Neural progenitor cell (in vitro differentiated cells): ENCODE measurements at places on chromosomes 16 and 17. TPM values are rescaled to one million over a fixed set of nuclear protein-coding genes. Genes with fewer than 3 reads are reported as not detected.

DNA sequence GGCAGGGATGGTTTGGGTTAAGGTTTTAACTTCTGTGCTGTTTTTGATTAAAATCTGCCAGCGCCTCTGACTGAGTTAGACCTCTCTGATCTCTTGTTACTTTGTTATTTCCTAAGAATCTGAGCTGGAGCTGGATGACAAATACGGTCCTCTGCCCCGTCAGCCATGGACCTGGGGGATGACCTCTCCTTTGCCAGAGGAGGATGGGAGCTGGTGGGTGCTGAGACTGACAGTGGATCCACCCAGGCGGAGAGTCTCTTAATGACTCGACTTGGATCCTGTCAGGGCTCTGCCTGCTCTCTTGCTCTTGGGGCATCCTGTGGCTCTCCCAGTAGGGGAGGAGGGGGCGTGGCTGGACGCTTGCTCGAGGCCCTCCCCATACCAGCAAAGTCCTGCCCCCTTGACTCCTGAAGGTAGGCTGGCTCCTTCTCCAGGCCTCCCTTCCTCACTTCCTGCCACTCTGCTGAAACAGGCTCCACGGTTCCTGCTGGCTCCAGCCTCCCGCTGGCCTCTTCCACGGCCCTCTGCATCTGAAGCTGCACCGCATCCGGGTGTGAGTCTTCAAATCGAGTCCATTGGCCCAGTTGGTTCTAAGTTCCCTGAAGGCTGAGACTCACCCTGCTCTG lies 24.8 kb upstream of the MAP3K14 start:
- DNase-seq: peak; percentile 74
- no peaks in the 10 kb centered on the region for H3K36me3 ChIP-seq
- H3K27ac ChIP-seq: no peak overlapping the region
- no peaks in the 10 kb centered on the region for H3K27me3 ChIP-seq
- peaks cover 9% of the 10 kb centered on the region for H3K4me1 ChIP-seq

The FOXN1 gene
- total RNA-seq: not detected in 2 replicates

The NOG gene
- 0.34 and 2.4 TPM in 2 replicates for total RNA-seq

GRCh38 chr17:73031472-73031871 lies 61.0 kb downstream of the SLC39A11 start:
- no peaks in the 10 kb centered on the region for H3K36me3 ChIP-seq
- no peak overlapping the region for H3K27ac ChIP-seq
- no peak for DNase-seq
- no peak overlapping the region for H3K4me3 ChIP-seq

- DNase-seq: no peak
- no peak overlapping the region for H3K27ac ChIP-seq
- H3K4me3 ChIP-seq: no peak overlapping the region
- H3K36me3 ChIP-seq: no peaks in the 10 kb centered on the region
- peaks cover 8% of the 10 kb centered on the region for H3K27me3 ChIP-seq
Observed at GRCh38 chr17:52140601-52141000, 17.9 kb downstream of the CA10 start.

- no peak overlapping the region for H3K27ac ChIP-seq
- H3K4me1 ChIP-seq: peaks cover 8% of the 10 kb centered on the region
- no peak overlapping the region for H3K4me3 ChIP-seq
- H3K27me3 ChIP-seq: no peaks in the 10 kb centered on the region
Observed at GRCh38 chr17:73753751-73754496, 109.7 kb upstream of the SDK2 start.

- DNase-seq: peak; percentile 8
- no peak overlapping the region for H3K27ac ChIP-seq
- H3K36me3 ChIP-seq: no peaks in the 10 kb centered on the region
- H3K27me3 ChIP-seq: peaks cover 4% of the 10 kb centered on the region
- H3K4me1 ChIP-seq: peaks cover 5% of the 10 kb centered on the region
Observed at GRCh38 chr16:66786551-66786950, 14.8 kb downstream of the TERB1 start.

DNA sequence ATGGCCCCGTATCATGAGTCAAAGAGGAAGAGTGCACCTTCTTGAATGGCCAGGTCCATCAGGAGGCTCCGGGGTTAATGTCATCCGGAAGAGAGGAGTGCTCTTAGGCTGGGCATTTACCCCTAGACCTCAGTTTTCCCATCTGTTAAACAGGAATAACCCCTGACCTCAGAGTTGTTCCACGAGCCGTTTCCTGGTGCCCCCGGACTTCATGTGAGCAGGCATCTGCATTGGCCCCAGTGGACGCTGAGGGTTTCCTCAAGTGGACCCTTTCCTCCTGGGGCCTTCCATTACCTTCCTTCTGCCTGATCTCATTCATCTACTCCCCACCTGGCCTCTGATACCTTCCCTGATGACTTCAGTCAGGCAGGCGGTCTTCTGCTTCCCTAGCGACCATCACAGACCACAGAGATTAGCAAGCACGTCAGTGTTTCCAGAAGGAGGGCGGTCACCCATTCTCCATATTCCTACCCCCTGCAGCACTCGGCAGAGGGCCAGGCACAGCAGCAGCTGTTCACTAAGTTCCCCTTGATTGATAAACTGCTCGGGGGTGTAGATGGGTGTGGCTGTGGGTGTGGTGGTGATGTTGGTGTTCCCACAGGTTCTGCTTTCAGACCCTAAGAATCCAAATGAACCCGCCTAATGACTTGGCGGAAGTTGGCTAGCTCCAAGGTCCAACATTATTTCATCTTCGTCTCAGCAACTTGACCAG lies 346.6 kb upstream of the TNRC6C start:
- no peak for DNase-seq
- H3K27me3 ChIP-seq: no peaks in the 10 kb centered on the region
- no peak overlapping the region for H3K27ac ChIP-seq
- no peaks in the 10 kb centered on the region for H3K4me1 ChIP-seq
- H3K4me3 ChIP-seq: no peak overlapping the region

GRCh38 chr16:85565801-85566526 lies 47.2 kb upstream of the GSE1 start:
- no peak for DNase-seq
- peak overlapping the region; percentile 4 for H3K4me3 ChIP-seq

DNA sequence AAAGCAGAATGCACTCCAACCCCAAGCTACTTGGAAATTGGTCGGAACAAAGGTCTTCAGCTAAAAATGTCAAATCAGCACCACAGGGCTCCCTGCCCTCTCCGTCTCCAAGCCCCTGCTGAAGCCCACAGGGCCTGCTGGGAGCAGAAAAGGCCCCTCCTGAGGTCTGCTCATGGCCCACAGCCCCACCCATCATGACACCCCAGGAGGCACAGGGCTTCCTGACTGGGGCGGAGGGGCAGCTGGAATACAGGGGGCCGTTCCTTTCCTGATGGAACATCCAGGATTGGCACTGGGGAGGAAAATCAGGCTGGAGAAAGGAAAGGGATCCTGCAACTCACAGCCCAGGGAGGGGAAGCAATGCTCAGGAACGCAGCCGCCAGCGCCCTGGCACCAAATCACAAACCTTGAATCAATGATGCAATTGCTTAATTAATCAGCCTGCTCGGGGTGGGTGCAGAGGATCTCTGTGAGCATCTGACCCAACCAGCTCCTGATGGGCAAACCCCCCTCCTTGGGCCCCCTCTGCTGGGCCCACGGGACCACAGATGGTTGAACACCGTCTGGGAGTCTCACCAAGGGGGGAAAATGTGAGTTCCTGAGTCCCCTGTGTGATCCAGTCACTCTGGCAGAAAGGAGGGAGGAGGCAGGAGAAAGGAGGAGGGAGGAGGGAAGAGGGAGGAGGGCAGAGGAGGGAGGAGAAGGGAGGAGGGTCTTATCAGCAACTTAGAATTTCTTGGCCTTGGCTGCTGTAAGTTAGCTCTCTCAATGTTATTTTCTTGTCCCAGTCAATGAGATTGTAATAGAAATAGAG lies 155.5 kb downstream of the ZNF423 start:
- H3K27ac ChIP-seq: peak overlapping the region; percentile 94
- H3K36me3 ChIP-seq: no peaks in the 10 kb centered on the region
- peaks cover 90% of the 10 kb centered on the region for H3K4me1 ChIP-seq
- H3K27me3 ChIP-seq: no peaks in the 10 kb centered on the region
- DNase-seq: peak; percentile 64

GRCh38 chr17:80393961-80394360 lies 21.0 kb upstream of the ENDOV start:
- no peak for DNase-seq
- H3K4me1 ChIP-seq: peaks cover 15% of the 10 kb centered on the region
- H3K27me3 ChIP-seq: no peaks in the 10 kb centered on the region
- no peak overlapping the region for H3K27ac ChIP-seq

The RCVRN gene
- total RNA-seq: not detected in 2 replicates

The HAP1 gene
- 0.45 and 1.7 TPM in 2 replicates for total RNA-seq

DNA sequence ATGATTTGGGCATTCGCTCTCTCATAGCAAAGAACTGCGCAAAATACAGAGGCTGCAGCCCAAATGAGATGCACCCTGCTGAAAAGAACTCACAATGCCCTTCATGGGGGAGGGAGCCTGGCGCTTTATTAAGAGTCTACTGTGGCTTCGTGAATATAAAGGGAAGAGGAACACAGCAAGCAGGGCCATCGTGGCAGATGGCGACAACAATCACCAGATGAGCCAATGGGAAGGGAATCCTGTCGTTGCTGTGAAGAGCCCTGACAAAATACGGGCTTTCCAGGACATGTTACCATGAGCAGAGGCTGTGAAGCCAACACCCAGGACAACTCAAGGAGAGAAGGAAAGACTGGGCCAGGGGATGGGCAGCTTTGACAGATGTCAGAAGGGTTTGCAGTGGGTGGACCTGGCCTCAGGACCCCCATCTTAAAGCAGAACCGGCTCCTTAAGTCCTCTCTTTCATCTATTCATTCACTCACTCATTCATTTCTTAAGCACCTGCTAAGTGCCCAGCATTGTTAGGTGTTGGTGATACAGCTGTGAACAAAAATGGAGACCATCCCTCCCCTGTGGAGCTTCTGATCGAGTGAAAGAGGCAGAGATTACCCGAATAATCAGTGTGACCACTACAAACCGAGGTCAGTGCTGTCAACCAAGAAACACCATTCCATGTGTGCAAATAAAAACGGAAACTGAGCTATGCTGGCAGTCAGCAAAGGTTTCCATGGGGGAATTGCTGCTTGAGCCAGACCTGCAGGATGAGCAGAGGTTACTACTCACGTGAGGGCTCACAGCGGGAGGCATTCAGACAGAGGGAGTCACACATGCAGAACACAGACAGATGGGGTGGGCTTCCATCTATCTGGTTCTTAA lies 125.8 kb downstream of the DYNLRB2 start:
- no peak overlapping the region for H3K27ac ChIP-seq
- H3K27me3 ChIP-seq: peaks cover 19% of the 10 kb centered on the region
- no peaks in the 10 kb centered on the region for H3K36me3 ChIP-seq
- peak; percentile 65 for DNase-seq

DNA sequence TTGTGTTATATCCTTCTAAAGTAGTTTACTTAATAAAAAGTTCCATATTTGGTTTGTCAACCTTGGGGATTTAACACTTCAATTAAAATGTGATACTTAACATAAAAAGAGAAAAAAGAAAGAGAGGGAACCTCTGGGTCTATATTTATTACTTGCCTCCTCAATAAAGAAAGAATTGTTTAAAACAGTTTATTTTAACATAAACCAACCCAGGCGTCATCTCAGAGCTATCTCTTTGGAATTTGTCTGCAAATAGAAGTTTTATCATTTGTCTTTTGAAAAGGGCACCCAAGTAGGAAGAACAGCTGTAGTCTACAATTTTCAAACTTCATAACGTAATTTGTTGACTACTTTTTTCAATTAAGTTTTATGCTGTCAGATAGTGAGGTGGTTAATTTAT lies 364.1 kb downstream of the KCNJ2 start:
- no peak for DNase-seq
- H3K4me3 ChIP-seq: no peak overlapping the region
- H3K36me3 ChIP-seq: no peaks in the 10 kb centered on the region
- no peaks in the 10 kb centered on the region for H3K27me3 ChIP-seq
- peaks cover 4% of the 10 kb centered on the region for H3K4me1 ChIP-seq

DNA sequence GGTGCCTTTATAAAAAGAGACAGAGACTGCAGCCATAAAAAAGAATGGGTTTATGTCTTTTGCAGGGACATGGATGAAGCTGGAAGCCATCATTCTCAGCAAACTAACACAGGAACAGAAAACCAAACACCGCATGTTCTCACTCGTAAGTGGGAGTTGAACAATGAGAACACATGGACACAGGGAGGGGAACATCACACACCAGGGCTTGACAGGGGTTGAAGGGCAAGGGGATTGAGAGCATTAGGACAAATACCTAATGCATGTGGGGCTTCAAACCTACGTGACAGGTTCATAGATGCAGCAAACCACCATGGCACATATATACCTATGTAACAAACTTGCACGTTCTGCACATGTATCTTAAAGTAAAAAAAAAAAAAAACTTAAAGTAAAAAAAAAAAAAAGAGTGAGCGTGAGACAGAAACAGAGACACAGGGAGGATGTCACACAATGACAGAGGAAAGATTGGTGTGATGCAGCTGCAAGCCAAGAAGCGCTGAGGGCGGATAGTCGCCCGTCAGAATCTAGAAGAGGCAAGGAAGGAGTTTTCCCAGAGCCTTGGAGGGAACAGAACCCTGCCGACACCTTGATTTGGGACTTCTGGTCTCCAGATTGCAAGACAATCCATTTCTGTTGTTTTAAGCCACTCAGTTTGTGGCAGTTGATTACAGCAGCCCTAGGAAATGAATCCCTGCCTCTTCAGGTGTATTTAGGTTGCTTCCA lies 27.4 kb upstream of the TNS4 start:
- no peaks in the 10 kb centered on the region for H3K27me3 ChIP-seq
- H3K36me3 ChIP-seq: no peaks in the 10 kb centered on the region
- H3K4me3 ChIP-seq: no peak overlapping the region
- H3K4me1 ChIP-seq: no peaks in the 10 kb centered on the region
- H3K27ac ChIP-seq: no peak overlapping the region
- DNase-seq: no peak

GRCh38 chr17:80893604-80894438 lies 97.8 kb upstream of the CHMP6 start:
- H3K4me1 ChIP-seq: no peaks in the 10 kb centered on the region
- H3K36me3 ChIP-seq: no peaks in the 10 kb centered on the region
- no peak for DNase-seq
- H3K27me3 ChIP-seq: no peaks in the 10 kb centered on the region

DNA sequence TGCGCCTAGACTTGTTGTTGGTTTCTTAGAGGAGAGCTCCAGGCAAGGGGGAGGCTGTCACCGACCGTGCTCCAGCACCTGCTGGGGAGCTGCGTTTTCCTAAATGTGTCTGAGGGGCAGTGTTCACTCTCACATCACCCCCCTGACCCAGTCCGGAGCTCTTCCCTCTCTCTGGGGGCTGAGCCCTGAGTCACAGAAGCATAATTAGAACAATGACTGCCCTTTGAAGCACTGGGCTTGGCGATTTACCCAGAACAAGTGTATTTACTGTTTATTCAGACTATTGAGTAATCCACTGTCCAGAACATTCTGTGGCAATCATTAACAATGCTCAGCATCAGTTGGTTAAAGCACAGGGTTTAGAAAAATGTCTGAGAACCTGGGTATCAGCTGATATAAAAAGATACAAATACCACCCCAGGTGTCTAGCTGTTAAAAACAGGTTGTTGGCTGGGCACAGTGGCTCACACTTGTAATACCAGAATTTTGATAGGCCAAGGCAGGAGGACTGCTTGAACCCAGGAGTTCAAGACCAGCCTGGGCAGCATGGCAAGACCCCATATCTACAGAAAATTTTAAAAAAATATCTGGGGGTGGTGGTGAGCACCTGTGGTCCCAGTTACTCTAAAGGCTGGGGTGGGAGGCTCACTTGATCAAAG lies 8.1 kb downstream of the CES4A start:
- H3K4me1 ChIP-seq: peaks cover 3% of the 10 kb centered on the region
- DNase-seq: no peak
- H3K36me3 ChIP-seq: no peaks in the 10 kb centered on the region
- peaks cover 50% of the 10 kb centered on the region for H3K27me3 ChIP-seq
- H3K4me3 ChIP-seq: no peak overlapping the region
- no peak overlapping the region for H3K27ac ChIP-seq
